ENCODE measurements at places on chromosomes 13 and 19.
A peak's percentile ranks its signal among the peaks of the same experiment; 100 is the strongest.

- DNase-seq, result no peak
Observed at GRCh38 chr19:11226716-11227166, 12.7 kb upstream of the ANGPTL8 start.

DNA sequence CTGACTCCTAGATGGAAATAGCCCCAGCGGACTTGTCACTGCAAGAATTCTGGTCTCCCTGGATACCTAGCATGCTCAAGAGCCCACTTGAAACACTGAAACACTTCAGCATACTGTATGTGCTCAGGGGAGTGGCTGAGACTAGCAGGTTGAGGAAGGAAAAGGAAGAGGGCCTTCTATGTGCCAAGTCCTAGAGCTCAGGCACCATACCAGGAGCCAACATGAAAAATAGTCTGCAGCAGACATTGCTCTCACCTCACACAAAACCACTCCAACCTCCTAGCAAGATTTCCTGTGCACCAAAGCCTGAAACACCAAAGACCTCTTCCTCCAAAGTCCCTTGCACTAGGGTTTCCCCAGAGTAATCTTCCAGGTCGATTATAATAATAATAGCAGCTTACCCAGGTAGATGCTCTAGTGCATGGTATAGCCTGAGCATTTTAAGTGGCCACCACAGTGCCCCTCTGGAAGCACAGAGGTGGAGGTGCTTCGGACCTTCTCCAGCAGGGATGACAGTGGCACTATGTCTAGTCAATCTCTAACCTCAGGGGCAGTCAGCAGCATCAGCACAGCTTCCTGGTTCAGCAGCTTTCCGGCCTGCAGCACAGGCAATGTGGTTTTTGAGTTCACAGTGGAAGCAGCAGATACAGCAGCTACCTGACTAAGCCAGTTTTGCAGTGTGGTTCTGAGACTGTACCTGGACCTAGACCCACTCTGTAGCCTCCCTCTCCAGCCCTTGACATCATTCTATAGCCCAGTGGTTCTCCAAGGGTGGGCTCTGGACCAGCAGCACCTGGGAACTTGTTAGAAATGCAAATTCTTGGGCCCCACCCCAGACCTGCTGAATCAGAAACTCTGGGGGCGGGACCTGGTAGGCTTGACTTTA, 45.6 kb upstream of the UBE2L5 start:
- peak; percentile 46 for DNase-seq

DNA sequence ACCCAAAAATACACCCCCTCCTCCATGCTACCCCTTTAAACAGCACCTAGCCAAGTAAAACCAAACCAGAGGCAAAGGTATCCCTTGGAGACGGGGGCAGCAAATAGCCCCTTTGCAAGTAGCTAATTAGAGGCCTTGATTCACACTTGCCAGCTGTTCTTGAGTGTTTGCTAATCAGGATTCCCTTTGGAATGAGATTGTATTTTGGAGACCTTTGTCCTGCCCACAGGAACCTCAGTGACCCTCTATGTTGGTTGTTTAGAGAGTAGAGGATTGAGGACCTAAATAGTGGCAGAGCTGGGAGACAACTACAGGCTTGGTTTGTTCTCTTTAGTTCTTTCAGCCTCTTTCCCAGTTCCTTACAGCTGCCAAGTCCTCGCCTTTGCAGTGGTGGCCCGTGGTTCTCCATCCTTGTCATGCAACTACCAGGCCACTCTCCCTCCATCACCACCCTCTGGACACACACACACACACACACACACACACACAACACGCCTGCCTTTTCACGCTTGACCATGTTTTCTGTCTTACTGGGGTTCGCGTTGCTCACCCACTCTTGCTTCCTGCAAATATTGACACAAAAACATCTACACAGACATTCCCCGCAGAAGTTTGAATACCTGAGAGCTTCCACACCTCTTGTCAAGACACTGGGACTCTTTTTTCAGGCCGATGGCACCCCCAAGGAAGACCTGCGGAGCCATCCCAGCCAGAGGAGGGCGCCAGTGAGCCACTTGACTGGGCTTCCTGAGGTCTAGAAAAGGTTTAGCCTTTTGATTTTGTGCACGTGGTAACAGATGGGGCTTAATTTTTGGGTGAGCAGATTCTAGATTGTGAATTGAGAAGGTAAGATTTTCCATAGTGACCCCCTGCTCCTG, 80.0 kb upstream of the GPR183 start:
- peak; percentile 78 for DNase-seq

GRCh38 chr19:19524053-19524452, 4.7 kb upstream of the YJEFN3 start:
- DNase-seq, result no peak

DNA sequence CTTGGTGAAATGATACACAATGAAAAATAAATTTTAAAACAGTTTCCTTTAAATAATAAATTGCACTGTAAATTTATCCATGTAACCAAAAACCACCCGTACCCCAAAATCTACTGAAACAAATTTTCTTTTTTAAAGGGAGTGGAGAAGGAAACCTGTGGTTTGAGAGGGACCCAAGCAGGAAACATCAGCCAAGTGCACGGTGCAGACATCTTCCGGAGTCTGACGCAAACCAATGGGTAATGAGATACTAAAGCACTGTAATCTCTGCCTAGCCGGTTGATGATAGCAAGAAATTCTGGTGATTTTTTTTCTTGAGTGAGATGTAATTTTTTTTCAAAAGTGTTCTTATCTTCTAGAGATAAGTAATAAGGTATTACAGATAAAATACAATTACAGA, 115.4 kb downstream of the ABCC4 start:
- DNase-seq, result no peak

GRCh38 chr13:98207416-98207815, 30.3 kb upstream of the RNF113B start:
- DNase-seq, result no peak

DNA sequence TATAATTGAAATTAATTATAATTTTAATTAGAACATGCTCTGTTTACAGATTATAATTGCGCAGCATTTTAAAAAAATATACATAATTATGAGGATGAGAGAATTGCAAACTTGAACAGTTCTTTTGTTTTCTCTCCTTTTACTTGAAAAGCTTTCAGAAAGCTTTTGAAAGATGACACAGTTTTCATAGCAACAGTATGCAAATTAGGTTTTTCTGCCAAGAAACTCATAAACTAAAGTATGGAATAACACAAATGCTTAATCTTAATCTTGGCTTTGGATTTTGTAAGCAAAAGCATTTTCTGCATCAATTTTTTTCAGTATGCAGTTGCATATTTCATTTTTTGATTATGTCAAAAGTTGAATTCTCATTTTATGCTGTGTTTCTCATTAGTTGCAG, 32.8 kb upstream of the AKAP11 start:
- DNase-seq, result no peak

DNA sequence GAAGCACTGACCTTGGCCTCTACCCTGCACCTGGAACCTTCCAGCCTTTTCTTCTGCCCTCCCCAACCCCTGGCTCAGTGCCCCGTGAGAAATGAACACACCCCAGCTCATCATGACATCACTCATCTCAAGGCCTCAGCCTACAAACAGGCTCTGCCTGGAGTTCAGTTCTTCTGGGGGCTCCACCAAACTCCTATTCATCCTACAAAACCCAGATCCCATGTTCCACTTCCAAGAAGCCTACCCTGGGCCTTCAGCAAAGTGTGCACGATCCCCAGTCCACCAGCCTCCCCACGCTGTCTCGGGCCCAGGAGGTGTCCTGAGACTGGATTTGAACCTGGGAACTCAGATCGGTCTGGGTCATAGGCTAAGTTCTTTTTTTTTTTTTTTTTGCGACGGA, 9.0 kb upstream of the SHC2 start:
- no peak for DNase-seq

DNA sequence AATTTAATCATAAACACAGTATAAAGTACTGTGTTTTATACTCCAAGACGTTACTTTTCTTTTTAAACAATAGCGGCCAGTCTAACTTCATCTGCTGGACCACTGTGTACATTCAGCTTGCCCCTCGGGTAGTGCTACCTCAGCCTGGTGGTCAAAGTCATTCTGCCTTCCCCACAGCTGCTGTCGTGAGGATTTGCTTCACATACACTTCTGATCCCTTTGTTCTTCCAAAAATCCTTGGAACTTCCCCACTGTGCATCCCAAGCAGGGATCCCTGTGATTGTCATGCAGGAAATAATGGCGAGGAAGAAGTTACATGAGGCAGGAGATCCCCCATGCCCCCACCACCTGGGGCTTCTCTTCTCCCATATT, 234.9 kb upstream of the STARD13 start:
- DNase-seq, result no peak

DNA sequence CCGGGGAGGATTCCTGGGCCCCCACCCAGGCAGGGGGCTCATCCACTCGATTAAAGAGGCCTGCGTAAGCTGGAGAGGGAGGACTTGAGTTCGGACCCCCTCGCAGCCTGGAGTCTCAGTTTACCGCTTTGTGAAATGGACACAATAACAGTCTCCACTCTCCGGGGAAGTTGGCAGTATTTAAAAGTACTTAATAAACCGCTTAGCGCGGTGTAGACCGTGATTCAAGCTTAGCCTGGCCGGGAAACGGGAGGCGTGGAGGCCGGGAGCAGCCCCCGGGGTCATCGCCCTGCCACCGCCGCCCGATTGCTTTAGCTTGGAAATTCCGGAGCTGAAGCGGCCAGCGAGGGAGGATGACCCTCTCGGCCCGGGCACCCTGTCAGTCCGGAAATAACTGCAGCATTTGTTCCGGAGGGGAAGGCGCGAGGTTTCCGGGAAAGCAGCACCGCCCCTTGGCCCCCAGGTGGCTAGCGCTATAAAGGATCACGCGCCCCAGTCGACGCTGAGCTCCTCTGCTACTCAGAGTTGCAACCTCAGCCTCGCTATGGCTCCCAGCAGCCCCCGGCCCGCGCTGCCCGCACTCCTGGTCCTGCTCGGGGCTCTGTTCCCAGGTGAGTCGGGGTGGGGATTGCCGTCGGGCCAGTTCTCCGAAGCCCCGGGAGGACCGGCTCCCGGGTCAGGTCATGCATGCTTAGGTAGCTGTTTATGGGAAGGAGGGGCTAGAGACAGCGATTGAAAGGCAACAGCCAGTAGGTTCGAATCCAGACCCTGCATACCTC, at the start of gene ICAM1:
Gene ICAM1, plus strand, starts transcription at position 505 of the 779 bp plus-strand sequence. Its CDS starts 40 bp downstream, at position 545.
- DNase-seq, result no peak

- no peak for DNase-seq
Observed at GRCh38 chr13:99341969-99342722, 34.9 kb upstream of the GPR183 start.

DNA sequence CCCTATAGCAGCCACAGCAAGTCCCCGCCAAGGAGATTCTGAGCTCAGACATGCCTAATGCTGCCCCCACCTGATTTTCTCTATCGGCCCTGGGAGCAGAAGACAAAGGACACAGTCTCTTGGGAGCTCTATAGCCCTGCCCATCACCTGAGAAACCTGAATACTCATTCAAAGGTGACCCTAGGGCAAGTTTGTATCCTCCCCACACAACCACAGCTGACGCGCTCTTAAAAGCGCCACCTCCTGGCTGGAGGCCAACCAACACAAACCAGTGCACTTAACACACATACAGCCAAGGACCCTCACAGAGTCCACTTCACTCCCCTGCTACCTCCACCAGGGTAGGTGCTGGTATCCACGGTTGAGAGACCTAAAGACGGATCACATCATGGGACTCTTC, 8.8 kb upstream of the IGFL4 start:
- no peak for DNase-seq

GRCh38 chr19:2345794-2346663, 14.0 kb upstream of the TMPRSS9 start:
- no peak for DNase-seq

GRCh38 chr13:25231517-25231916, 55.8 kb downstream of the MTMR6 start:
- no peak for DNase-seq

DNA sequence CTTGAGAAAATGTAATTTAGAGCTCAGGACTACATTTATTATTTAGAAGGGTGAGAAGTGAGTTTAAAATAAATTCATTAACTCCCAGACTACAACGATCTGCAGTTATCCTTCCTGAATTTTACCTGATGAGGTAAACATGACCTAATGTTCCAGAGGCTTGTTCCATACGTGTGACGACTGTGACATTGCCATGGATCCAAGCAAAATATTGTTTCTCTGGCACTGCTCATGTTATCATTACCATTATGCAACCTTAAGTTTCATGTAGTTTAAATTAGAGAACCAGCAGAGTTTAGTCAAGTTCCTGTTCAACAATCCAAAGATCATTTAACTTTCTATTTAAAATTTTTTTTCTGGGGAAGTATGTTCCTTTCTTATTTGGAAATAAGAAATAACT, 279.6 kb downstream of the KLF5 start:
- no peak for DNase-seq

DNA sequence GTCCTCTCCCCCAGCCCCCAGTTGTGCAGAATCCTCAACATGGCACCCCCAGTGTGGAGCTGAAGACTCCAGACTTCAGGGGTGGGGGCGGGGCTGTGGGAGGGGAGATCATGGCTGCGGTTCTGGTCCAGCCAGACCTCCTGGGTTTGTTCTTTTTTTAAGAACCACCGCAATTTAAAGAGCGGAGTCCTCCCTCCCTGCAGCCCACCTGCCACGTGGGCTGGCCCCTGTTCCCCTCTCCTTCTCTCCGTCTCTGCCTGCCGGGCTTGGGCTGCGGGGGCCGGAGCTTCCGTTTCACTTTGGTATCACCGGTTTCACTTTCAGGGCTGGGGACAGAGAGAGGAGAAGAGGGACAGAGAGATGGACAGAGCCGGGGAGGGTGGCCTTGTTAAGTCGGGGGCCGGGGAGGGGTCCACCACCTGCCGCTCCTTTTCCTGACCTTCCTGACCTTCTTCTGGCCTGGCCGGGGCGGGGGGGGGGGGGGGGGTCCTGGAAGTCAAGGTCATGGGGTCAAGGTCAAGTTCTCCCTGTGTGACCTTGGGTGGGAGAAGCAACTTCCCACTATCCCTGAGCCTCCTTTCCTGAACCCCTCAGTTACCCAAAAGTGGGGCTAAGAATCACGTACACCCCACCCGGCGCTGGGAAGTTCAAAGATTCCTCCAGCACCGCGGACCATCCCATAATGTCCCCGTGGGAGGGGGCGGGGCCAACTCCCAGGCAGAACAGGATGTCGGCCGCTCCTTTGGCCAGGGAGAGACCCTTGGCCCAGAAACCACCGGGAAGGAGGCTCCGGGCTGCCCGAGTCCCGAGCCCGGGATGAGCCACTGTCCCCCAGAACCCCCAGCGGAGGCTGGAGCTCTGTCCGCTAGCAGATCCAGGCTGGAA, 11.3 kb upstream of the ZBTB7A start:
- DNase-seq, result no peak

GRCh38 chr13:113596321-113597200, 12.0 kb downstream of the TFDP1 start:
- no peak for DNase-seq

Measured in activated CD4-positive, alpha-beta T cell treated with anti-CD3 and anti-CD28 coated beads, Interleukin-2, amount 50 U/mL, for 24 hours (primary cell).